Ureter (tissue), 1 donor: ENCODE measurements at places on chromosomes 12 and 14.

DNA sequence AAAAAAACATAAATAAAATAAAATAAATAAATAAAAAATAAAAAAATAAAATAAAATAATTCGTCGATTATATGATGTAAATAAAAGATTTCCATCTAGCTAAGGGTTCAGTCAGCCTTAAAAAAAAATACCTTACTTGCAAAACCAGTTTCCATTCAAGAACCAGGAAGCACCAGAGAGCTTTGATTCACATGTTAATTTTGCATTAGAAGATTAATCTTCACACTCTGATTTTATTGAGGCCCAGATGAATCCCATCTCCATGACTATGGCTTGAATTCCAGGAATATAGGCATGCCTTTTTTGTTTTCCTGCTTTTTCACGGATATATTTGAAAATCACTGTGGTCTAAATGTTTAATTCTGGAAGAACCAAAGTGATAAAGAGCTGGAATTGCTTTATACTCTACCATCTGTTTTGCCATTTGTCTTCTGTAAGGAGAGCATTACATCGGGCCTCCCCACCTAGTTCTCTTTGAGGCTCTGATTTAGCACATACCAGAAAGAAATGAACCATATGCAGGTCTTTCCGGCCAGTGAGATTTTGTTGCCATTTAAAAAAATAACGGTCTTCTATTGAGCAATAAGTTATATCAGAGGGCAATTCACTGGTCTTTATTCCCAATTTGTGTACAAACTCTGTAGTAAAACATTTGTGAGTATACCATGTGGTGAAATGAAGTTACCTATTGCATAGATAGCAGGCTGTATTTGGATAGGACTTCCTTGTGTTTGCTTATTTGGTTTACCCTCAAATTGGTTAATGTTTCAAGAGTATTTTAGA lies 175.5 kb downstream of the AEBP2 start:
- DNase-seq: no peak

DNA sequence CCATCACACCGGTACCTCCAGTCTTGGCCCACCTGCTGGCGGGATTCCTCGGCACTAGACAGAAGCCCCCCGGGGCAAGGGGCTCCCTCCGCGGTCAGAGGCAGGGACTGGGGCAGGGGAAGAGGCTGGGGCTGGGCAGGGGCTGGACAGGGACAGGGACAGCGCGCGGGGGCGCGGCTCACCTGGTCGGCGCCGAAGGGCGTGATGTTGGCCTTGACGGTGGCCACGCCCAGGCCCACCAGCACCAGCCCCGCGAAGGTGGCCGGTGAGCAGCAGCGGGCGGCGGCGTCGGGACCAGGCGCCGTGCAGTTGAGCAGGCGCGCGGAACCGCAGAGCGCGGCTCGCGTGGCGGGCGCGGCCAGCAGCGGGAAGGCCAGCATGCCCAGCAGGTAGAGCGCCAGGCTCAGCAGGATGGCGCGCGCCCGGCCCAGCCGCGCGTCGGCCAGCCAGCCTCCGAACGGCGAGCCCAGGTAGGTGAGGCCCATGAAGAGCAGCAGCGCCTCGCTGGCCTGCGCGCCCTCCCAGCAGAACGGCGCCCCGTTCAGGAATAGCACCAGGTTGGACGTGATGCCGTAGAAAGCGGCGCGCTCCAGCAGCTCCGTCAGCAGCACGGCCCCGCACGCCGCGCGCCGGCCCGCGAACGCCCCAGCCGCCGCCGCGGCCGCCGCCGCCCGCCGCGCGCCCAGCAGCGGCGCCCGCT lies 392 bp downstream of the SLC15A4 start:
- DNase-seq: peak; percentile 43

DNA sequence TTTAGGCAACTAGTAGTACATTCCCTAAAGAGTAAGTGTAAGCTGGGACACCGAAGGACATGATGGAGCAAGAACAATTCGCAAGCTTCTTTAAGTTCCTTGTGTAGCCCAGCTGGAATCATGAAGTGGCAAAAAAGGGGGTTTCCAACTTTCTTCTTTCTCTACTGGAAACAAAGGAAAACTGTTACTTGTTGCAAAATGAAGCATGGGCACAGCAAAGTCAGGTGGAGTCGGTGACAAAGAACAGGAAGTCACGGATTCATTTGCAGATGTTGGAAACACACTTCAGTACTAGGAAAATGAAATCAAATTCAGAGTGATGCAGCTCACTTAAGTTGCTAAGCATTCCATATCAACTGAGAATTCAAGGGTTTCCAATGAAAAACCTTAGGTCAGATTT lies 706.9 kb upstream of the STXBP6 start:
- no peak for DNase-seq

- DNase-seq: no peak
These were observed 42.5 kb upstream of the DIO3 start for GRCh38 chr14:101518611-101519473.

GRCh38 chr12:3536096-3536875 lies 45.3 kb downstream of the PRMT8 start:
- no peak for DNase-seq

DNA sequence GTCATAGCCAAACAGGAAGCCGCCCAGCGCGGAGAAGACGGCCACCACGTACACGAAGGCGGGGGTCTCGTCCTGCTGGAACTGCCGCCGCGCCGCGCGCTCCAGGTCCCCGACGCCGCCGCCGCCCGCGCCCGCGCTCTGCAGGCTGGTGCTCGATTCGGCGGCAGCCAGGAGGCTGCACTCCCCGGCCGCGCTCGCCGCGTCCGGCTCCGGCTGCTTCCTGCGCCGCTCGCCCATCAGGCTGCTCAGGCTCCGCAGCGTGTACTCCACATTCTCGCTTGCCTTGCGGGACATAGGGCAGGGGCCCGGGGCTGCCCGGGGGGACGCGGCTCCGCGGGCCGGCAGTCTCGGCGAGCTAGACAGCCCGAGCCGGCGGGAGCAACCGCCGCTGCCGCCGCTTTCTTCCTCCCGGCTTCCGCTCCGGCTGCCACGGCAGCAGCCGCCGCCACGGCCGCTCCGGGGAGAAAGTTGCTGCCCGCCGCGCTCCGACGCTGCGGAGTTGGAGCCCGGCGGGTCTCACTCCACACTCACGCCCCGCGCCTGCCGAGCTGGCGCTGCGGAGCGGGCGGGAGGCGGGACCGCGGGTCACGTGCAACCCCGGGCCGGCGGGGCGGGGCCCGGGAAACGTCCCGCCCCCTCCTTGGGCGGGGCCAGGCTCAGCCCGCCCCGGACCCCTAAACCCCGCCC lies at the start of gene SLC2A13:
TSS of gene SLC2A13 (minus strand) at position 567 of the 687 bp plus-strand sequence. CDS start at position 294, 273 bp downstream.
- peak; percentile 72 for DNase-seq

- DNase-seq: no peak
These were observed 10.5 kb downstream of the NTF3 start for GRCh38 chr12:5442251-5443006.

DNA sequence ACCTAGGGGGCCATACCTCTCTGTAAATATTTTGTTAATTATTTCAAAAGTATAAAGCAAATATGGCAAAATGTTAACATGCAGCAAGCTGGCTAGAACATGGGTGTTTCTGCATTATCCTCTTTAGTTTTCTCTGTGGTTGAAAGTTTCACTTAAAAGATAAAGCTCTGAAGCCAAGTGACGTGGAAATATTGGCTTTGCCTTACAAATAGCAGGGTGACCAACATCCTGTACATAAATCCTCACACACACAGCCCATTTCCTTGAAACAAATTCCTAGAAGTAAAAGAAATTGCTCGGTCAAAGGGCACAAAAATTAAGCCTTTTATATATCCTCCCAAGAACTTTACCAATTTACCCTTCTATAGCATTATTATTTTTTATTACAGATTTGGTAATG lies 10.6 kb upstream of the VWF start:
- no peak for DNase-seq

GRCh38 chr12:45575823-45576475 lies 153.6 kb upstream of the ARID2 start:
- no peak for DNase-seq

GRCh38 chr14:28323366-28323765 lies 443.2 kb upstream of the FOXG1 start:
- DNase-seq: no peak

DNA sequence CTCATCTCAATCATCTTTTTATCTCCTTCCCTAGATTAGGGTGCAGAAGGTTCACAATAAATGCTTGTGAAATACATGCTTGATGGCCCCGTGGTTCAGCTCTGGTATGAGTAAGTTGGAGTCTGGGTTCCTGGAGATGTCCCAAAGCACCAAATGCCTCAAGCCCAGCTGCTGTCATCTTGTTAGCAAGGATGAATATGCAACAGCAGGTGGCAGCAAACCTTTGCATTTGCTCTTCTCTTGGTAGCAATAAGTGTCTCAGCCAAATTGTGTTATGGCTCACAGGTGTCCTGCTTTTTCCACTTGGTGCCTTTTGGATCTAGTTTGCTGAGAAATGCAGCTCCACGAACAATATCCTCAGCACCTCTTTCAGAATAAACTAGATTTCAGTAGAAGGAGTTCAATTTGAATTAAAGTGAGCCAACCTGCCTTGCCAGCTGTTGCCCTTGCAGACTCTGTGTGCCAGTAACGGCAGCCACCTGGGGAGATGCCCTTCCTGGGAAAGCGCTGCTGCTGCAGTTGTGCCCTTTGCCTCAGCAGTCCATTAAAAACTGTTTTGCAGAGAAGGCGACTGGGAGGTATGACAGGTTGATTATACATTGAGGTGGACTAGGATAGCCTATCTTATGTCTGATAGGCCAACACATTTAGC lies 417.3 kb downstream of the SNAPC1 start:
- peak; percentile 57 for DNase-seq

DNA sequence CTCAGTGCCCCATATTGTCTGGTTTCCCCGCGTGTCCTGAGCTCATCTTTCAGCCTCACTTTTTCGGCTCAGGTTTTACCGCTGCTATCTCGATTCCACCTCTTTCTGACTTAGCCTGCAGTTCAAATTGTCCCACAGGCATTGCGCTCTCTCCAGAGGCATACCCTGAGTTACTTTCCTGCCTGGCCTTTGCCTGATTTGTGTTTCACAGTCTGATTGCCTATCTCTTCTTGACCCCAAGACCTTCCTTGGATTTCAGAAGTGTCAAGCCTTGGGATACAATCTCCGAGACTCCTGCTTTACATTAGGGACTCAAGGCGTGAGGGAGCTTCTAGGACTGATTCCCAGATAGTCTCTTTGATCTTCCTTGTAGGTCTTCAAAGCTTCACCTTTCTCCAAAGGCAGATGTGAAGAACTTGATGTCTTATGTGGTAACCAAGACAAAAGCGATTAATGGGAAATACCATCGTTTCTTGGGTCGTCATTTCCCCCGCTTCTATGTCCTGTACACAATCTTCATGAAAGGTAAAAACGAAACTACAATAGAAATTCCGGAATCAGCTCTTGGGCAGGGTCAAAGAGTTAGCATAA lies 629 bp downstream of the LETMD1 start:
- DNase-seq: no peak

GRCh38 chr12:48486261-48486660 lies 4.0 kb downstream of the C12orf54 start:
- DNase-seq: no peak

DNA sequence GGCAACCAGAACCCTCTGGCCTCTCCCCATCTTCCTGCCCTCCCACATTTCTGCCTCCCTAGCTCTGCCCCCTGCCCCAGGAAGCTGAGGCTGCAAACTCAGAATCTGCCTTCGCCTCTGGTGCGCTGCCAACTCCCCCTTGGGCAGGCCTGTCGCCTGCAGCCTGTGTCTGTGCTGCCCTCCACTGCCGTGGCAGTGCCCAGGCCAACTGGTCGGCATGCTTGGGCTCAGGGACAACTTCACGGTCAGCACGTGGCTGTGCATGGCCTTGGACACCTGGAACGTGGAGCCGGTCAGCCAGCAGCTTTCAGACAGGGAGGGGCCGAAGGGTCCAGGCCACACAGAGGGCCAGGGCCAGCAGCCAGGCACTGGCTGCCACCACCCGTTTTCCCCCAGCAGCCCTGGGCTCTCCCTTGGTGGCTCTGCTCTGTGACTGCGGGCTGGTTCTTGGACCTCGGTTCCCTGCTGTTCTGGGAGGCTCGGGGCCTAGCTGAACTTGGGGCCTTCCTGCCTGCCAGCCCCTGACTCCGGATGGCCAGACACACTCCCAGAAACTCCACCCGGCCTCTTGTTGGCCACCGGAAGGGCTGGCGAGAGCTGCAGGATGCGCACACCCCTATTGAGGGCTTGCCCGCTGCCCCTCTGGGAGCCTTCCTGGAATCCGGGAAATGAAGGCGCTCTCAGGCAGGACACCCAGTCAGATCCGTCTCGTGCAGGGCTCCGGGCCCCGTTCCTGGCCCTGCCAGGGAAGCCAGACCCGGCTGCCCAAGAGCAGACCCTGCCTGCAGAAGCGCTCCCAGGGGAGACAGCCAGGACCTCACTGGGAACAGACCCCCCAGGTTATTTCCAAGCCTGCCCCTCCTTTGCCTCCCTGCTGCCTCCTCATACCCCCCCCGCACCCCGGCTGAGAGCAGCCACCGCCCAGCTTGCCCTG lies 34.2 kb upstream of the PPP1R13B start:
- DNase-seq: no peak

GRCh38 chr12:46379352-46379751 lies 6.8 kb upstream of the SLC38A2 start:
- no peak for DNase-seq

GRCh38 chr12:105698075-105698474 lies 367.6 kb downstream of the C12orf75 start:
- no peak for DNase-seq

- no peak for DNase-seq
These were observed 318.4 kb upstream of the ATP2B1 start for GRCh38 chr12:90027041-90027440.

GRCh38 chr12:108633534-108634248 lies at the start of gene SELPLG:
Gene SELPLG (minus strand): TSS chr12:108633894. CDS start chr12:108624307, 9,587 bp downstream.
- DNase-seq: peak; percentile 67

DNA sequence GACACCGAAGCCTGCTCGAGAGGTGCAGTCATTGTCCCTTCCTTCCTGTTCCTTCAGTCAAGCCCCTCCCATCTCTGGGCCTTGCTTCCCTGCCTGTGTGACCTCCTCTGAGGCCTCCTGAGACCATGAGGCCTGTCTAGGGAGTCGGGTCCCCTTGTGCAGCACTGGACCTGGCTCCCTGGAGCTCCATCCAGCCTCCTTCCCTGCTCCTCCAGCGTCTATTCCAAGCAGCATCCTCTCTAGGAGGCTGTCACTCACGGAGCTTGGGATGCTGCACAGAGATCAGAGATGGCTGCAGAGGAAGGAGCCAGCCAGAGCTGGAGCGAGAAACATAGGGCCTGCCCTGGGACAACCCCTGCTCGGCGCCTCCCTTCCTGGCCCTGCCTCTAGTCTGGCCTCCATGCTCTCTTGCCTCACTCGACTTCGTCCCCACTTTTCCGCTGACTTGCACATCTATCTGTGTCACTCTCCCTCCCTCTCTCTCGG lies 142.7 kb downstream of the BCL11B start:
- peak; percentile 35 for DNase-seq

- no peak for DNase-seq
These were observed 134.8 kb upstream of the DIO3 start for GRCh38 chr14:101426466-101426865.
